ENCODE measurements at places on chromosomes 13 and 19. TPM values are rescaled to one million over a fixed set of nuclear protein-coding genes. Genes with fewer than 3 reads are reported as not detected.
A peak's percentile ranks its signal among the peaks of the same experiment; 100 is the strongest.

GRCh38 chr13:79997244-79997643, 343.7 kb downstream of the SPRY2 start:
- H3K27me3 ChIP-seq, result no peaks in the 10 kb centered on the region
- H3K4me3 ChIP-seq, result no peak overlapping the region
- H3K4me1 ChIP-seq, result no peaks in the 10 kb centered on the region
- no peak for DNase-seq
- H3K36me3 ChIP-seq, result no peaks in the 10 kb centered on the region
- H3K27ac ChIP-seq, result no peak overlapping the region

DNA sequence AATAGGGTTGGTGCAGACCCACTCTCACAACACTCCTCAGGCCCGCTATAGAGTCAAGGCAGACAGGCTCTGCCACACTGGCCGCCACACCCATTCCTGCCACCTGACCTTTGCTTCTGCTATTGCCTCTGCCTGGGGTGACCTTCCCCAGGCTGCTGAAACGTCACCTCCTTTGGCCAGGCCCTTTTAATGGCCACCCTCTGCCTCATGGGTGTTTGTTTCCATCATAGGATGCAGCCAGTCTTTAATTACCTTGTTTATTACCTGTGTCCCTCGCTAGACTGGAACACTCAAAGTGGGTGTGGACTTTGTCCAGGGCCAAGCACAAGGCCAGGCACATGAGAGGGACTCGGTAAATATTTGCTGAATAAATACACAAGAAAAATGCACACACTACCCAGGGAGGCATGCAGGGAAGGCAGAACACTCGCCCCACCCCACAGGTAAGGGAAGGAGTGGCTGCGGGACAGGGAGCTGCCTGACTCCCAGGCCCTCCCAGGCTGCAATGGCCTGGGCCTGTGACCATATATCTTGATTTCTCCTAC, 3.2 kb downstream of the LSM4 start:
- peak overlapping the region; percentile 90 for H3K27ac ChIP-seq
- peaks cover 57% of the 10 kb centered on the region for H3K4me1 ChIP-seq
- no peak overlapping the region for H3K4me3 ChIP-seq
- no peaks in the 10 kb centered on the region for H3K36me3 ChIP-seq
- H3K27me3 ChIP-seq, result no peaks in the 10 kb centered on the region
- no peak for DNase-seq

DNA sequence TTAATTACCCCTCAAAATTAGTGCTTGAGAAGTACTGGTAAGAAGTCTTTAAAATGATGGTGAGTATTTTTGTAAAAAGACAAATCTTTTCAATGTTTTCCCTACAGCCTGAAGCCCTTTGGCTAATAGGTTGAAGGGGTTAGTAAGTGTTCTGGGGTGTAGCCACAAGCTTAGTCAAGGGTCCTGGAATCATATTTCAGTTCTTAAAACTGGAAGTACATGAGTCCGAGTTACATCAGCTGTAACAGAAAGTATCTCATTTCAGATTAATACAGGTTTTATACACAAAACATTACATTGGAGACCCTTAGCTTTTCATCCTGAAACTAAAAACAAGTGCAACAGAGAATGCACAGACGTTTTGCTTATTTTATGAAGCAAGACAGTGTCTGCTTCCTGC, 52.7 kb upstream of the TEX29 start:
- no peak for DNase-seq
- no peak overlapping the region for H3K27ac ChIP-seq
- H3K4me1 ChIP-seq, result no peaks in the 10 kb centered on the region
- H3K4me3 ChIP-seq, result no peak overlapping the region
- peaks cover 49% of the 10 kb centered on the region for H3K36me3 ChIP-seq
- H3K27me3 ChIP-seq, result no peaks in the 10 kb centered on the region

DNA sequence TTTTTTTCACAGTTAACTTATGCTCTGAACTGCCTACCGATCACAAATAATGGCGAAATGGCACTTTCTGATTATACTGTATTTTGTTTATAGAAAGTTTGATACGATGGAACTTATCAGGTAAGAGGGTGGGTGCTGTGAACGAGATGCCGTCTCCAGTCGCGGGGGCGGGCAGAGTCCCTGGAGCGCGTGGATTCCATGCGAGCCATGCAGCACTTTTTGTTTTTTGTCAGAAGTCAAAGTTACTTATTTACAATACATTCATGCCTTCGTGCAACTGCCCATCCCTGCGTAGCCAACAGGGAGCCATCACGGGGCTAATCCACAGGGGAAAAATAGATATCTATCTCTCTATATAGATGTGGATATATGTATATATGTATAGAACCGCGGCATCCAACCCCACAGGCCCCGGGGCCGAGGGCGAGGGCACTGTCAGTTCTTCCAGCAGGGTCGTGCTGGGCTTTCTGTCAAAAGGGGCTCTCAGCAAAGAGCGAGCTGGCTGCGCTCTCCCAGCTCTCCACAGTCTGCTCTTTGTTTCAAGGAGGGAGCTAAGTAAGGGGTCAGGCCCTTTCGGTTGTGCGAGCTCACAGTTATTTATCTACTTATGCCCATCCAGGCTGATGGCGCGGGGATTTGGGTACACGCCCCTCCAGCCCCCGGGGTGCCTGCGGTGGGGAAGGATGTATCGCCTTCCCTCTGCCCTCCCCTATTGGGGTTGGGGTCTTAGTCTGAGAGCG, 3.4 kb downstream of the SLITRK1 start:
- DNase-seq, result no peak
- peaks cover 2% of the 10 kb centered on the region for H3K27me3 ChIP-seq
- no peaks in the 10 kb centered on the region for H3K36me3 ChIP-seq
- no peak overlapping the region for H3K27ac ChIP-seq

GRCh38 chr13:23730251-23730650, 158.9 kb downstream of the MIPEP start:
- H3K27ac ChIP-seq, result no peak overlapping the region
- H3K4me3 ChIP-seq, result no peak overlapping the region
- H3K27me3 ChIP-seq, result no peaks in the 10 kb centered on the region
- no peaks in the 10 kb centered on the region for H3K4me1 ChIP-seq

Gene SLC8A2
- total RNA-seq, result not detected

Data from CD4-positive, CD25-positive, alpha-beta regulatory T cell (primary cell).